Osteoblast (primary cell): ENCODE measurements at places on chromosomes 6 and 20.

DNA sequence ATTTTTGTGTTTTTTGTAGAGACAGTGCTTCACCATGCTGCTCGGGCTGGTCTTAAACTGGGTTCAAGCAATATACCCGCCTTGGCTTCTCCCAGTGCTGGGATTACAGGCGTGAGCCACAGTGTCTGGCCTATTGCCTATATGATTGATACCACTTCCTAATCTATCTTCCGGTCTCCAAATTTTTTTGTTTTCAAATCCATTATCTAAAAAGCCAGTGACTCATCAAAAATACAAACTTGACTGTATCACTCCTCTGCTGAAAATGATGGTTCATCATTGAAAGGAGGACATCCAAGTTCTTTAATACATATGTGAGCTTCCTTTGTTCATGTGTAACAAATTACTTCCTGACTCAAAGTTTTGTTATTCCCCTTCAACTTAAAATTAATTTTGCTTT, 35.5 kb downstream of the FAM8A1 start:
- no peak for DNase-seq

DNA sequence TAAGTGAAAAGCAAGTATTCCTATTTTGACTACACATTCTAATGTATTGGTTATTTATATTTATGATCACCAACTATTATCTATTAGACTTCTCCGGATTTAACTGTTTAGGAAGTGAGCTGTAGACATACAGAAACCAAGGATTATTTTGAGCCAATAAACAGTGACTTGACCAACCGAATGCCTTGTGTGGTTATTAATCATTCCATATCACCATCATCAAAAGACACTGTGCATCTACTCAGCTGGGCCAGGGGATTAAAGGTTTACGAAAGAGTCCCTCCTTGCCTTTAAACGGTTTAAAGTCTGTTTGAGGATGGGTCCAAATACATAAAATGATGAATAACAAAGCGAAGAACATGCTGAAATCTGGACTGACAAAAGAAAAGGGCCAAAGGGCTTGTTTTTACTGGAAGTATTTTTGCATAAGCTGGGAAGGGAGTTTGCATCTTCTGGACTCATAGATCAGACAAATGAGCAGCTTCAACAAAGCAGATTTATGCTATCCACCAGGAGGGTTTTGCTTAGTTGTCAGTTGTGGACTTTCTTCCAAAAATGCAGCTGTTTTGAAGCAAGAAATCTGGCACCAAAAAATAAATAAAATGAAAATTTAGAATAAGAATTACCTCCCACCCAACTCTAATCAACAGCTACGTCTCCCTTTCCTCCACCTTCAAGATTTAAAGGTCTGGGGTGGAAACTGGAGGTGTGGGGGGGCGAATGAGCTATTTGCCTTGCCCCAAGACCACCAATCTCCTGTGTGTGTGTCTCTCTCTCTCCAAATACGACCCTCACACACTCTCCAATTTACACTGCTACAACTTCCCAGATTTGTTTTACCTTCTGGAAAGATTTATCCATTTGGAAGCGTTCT, 33.6 kb upstream of the ID4 start:
- DNase-seq = peak; percentile 45

DNA sequence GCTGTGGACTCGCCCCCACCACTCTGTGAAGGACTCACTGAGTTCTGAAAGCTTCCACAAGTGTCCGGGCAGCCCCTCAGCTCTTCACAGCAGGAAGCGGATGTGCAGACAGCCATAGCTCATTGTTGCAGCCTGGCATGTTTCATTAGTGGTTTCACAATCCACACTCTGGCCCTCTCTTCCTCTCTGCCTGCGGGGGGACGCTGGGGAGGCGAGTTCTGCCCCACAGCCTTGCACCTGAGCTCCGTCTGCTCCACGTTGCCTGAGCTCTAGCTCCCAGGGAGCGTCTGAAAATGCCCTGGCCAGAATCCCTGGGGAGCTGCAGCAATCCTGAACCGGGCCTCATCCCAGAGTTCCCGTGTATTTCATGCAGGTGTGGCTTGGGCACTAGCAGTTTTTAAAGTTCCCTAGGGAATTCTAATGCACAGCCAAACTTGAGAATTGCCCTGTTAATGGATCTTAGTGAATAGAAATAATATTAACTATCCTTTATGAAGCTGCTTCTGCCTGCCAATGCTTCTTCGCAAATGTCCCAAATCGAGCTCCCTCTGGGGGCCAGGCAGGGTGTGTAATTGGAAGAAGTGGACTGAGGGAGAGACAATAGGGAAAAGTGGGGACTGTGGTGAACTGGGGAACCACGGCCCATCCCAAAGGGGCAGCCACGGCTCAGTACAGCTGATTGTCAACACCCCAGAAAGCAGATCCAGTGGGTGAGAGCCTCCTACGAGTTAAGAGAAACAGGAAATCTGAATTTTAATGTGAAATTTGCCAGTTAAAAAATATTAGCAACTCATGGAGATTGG, 51.5 kb downstream of the CTCFL start:
- DNase-seq = peak; percentile 59

DNA sequence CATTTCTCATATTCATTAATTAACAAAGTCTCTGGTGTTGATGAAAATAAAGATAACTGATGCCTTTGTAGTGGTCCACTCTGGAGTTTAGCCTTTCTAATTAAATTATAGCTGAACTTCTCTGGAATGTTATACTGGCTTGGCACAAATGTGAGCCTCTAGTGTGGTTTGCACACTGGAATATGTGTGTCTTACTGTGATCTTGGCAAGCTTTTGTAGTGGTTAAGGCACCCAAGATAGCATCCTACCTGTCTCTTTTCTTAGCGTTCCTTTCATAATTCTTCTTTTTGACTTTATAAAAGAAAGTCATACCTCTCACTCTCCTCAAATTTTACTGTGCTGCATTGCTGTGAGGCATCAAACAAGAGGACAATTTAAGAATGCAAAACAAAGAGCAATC, 107.4 kb downstream of the UTRN start:
- no peak for DNase-seq

GRCh38 chr6:87716928-87717614, 15.0 kb upstream of the AKIRIN2 start:
- no peak for DNase-seq

- no peak for DNase-seq
Measured at GRCh38 chr6:96234444-96234843, 218.7 kb downstream of the FUT9 start.

DNA sequence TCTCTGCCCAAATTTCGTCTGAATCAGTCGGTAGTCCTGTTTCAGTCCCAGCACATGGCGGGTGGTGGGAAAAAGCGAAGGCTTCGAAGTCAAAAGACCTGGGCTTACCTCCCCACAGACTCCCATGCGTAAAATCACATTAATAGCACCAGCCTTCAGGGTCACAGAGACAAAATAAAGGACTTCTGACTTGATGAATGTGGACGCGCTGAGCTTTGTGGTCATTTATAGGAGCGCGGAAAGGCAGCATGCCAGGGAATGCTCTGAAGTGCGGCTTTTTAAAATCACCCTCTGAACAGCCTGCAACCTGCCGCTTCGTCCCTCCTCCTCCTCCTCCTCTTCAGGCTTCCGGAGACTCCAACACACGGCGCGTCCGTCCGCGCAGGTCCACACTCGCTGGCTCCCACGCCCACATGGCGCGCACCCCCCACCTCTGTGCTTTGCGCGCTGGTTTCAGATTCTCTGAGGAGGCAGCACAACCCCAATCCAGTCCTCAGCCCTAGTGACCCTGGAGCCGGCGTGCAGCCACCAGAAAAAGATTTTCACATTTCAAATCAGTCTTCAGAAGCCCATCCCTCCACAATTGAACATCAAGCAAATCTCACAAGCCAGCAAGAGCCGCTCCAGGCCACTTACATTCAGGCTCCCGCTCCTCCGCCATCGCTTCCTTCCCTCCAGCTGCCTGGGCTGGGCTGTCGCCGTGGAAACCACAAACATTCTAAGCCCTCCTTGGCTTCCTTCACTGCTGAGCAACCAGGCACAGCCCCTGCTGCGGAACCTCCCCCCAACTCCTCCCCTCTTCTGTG, at the start of gene C6orf118:
TSS of gene C6orf118 (minus strand) at position 680 of the 806 bp plus-strand sequence. CDS start at position 661, 19 bp downstream.
- peak; percentile 84 for DNase-seq

- DNase-seq = no peak
Measured at GRCh38 chr6:6474170-6474920, 114.2 kb upstream of the LY86 start.

DNA sequence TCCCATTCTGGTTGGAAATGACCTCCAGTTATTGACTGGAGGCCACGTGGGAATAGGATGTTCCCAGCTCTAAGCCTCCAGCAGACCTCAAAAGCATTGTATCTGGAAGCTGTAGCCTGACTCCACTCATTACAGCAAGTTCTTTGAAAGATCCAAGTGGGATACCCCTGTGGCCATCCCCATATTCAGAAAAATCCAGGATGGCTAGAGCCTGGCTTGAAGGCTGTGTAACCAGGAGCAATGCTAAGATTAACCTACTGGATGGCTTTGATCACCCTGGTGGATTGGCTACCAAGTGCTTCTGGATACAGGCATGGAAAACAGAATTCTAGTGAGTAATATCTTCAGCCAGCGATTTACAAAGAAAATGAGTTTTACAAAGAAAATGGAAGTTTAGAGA, 151.2 kb downstream of the ADGRG6 start:
- no peak for DNase-seq

- DNase-seq = no peak
Measured at GRCh38 chr20:52481443-52481842, 289.9 kb upstream of the ZFP64 start.

DNA sequence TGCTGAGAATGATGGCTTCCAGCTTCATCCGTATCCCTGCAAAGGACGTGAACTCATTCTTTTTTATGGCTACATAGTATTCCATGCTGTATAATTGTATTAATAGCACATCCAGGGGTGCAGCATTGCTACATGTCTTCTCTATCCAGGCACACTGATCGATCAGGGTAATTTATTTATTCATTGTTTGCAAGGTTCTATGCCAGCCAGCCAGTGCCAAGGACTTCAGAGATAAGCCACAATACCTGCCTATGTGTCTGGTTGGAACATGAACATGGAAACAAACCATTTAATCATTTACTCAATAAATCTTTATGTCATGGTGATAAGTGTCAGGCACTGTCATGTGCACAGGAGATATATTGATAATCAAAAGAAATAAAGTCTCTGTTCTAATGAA, 5.8 kb upstream of the OR2B3 start:
- DNase-seq = no peak

GRCh38 chr6:68677058-68677457, 42.0 kb downstream of the ADGRB3 start:
- DNase-seq = no peak

DNA sequence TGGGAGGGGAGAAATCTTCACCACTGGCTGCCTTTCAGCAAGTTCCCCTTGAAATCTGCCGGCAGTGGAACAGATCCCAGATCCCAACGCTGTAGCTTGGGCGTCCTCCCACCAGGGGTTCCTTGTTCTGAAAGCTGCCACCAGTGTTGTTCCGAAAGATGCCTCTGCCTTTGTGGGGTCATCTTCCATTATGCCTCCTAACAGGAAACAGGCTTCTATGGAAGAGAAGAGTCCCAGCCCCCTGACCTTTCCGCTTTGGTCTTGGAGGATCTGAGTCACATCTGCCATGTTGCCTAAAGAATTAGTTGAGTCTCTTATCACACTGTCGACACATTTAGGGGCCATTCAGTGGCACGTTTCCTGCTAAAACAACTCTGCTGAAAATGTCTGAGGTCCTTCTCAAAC, 57.5 kb upstream of the NFATC2 start:
- DNase-seq = no peak

DNA sequence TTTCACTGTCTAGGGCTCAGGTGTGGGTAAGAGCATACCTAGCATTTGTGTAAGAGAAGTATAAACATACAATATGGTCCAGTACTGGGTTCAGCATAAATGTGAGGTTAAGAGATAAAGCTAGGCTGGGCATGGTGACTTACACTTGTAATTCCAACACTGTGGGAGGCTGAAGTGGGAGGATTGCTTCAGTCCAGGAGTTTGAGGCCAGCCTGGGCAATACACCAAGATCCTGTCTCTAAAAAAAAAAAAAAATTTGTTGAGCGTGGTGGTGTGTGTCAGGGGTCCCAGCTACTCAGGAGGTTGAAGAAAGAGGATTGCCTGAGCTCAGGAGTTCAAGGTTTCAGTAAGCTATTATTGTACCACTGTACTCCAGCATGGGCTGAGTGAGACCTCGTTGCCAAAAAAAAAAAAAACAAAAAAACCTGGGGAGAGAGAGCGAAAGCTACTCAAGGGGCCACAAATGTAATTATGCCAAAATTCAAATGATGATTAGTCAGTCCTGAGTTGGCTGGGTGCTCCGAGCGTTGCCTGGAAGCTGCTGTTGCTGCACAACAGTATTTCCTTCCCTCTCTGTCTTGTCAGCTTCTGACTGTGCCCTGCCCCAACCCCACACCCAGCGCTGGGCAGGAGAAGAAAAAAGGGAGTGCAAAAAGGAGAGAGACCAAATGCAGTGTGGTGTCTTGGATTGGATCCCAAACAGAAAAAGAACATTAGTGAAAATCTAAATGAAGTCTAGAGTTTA, 24.0 kb downstream of the CMTR1 start:
- DNase-seq = peak; percentile 95

- DNase-seq = no peak
Measured at GRCh38 chr6:101585501-101585900, 192.0 kb downstream of the GRIK2 start.

DNA sequence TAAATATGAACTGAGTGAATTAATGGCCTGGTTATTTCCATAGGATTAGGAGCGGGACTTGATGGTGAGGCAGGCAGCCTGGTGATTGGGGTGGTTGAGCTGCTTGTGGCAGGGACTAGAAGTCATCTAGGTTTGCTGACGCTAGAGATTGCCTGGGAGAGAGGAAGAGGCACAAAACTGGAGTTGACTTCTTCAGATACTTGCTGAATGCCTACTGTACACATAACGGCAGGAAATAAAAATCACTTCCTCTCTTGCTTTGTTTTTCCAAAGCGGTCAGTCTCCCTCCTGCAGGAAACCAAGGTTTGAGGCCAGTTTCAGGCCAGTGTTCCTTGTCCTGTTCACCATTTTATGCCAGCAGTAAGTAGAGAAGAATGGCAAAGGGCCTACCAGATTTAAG, 36.7 kb upstream of the MYLIP start:
- no peak for DNase-seq
